Brain microvascular endothelial cell (primary cell): ENCODE measurements at places on chromosomes 2 and 18.

DNA sequence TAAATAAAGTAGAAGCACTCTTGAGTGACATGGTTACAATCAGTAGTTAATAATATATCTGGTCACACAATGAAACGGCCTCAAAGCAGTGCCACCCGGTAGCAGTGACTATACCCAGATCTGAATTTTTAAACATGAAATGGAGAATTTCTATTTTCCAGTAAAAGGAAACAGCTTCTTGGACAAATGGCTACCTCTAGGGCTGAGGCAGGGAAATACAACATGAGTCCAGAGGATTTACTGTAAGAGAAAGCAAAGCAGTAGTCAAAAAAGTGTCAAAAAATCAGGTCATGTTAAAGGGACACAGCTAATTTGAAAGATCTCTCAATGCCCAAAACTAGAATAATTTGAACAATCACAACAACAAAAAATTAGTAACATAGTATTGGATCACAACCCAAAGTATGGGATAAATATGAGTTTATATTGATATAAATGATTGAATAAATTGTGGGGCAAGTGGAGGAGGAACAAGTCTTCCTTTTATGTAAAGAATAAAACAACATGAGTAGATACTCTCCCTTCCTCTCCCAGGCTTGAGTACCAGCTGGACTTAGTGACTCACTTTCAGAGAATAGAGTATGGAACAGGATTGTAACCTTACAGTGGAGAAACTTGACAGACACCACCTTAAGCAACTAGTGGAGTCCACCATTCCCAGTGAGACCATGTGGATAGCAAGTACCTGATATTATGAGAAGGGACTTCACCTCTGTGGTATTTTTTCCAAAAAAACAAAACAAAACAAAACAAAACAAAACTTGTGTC lies 180.8 kb downstream of the MBD2 start:
- DNase-seq, result no peak

GRCh38 chr18:78779996-78780718 lies 199.5 kb upstream of the SALL3 start:
- no peak for DNase-seq

- DNase-seq, result no peak
Observed at GRCh38 chr2:163198972-163199371, 360.4 kb upstream of the KCNH7 start.

DNA sequence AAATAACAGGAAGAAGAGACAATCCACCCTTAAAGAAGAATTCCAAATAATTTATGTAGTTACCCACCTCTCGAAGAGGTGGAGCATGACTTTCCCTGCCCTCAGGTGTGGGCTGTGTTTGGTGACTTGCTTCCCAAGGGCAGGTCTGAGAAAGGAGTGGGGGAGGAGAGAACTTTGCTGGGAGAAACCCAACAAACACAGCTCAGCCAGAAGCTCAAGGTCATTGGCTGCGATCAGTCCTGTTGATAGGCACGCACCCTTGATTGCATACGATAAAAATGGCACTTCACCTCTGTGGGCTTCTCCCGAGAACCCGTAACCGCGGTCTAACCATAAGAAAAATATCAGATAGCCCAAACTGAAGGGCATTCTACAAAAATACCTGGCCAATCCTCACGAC lies 157.5 kb upstream of the ID2 start:
- no peak for DNase-seq

DNA sequence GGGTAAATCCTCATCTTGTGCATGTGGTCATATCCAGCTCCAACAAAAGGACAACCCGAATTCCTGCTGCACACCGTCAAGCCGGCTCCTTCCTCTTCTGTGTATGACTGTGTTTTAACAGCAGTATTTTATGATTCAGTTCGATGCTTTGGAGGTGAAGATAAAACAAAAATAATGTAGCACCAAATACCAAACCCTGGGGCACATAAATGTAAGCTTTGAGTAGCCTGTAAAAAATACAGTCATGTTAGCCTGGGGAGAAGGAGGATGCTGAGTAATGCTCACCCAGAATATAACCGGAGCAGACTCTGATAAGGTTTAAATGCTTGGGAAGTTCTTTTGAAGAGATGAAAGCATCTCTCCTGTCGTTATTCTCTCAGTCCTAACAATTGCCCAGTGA lies 225.0 kb downstream of the SUCLG1 start:
- no peak for DNase-seq

DNA sequence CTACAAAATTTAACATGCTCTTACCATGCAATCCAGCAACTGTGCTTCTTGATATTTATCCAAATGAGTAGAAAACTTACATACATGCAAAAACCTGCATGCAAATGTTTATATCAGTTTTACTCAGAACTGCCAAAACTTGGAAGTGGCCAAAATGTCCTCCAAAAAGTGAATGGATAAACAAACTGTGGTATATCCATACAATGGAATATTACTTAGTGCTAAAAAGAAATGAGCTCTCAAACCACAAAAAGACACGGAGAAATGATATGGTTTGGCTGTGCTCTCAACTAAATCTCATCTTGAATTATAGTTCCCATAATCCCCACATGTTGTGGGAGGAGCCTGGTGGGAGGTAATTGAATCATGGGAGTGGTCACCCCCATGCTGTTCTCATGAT lies 267.2 kb downstream of the ZEB2 start:
- no peak for DNase-seq

GRCh38 chr2:39725401-39725800 lies 53.7 kb downstream of the THUMPD2 start:
- no peak for DNase-seq

DNA sequence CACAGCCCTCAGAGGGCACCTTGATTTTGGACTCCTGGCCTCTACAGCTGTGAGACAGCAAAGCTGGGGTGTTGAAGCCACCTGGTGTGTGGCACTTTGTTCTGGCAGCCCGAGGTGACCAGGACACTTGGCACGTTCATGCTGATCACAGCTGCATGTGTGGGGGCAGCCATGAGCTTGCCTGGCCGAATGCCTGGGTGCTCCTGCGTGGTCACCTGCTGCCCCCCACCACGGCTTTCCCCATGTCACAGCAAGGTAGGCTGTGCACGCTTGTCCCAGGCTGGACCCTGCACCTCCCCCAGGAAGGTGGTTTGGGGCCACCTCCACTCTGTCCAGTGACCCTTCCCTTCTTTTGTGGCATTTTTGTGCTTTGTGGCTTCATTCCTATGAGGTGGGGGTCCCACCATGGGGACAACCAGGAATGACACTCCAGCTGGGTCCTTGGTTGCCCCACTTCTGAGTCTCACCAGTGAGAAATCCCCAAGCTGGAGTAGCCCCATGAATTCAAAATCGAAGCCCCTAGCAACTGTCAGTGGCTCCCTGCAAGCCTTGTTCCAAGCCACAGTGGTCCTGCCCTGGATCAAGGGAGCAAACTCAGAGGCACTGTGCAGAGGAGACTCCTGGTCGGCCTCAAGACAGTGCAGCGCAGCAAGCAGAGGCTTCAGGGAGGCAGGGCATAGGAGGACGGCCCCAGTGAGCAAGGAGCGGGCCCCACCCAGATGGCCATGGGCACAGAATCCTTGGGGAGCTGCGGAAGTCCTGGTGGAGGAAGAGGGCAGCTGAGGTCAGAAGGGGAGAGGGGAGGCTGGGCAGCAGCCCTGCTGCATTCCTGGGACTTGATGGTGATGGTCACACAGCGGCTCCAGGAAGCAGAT lies 121.4 kb upstream of the HS6ST1 start:
- no peak for DNase-seq

DNA sequence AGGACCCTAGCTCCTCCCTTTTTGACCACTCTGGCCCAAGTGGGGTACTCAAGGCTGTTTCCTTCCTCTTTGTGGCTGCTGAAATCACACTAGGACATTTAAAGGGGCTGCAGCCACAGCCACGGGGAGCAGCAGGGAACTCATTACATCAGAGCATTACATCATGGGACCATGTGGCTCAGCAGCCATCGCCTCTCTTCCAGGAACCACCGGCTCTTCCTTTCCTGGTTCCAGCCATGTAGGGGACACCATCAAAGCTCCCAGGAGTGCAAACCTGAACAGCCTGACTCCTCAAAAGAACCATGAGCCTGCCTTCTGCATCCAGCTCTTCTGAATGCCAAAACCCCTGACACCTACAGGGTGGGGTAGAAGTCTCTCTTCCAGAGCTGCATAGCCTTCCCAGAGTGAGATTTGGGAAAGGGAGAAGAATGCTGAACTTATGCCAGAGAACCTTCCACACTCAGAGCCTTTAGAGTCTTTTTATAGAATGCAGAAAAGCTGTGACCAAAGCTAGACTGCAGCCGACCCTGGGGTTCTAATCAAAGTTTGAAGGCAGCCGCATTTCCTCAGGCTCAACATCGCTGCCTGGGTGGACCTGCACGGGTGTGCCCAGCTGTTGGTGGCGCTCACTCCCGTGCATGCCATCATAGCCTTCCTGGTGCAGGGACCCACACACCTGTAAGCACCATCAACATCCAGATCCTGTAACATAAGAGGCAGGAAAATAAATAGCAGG lies 121.7 kb downstream of the KLHL29 start:
- no peak for DNase-seq

GRCh38 chr18:68991286-68991685 lies 193.4 kb downstream of the CCDC102B start:
- DNase-seq, result peak; percentile 43

GRCh38 chr2:100548771-100549170 lies 14.0 kb upstream of the PDCL3 start:
- no peak for DNase-seq

DNA sequence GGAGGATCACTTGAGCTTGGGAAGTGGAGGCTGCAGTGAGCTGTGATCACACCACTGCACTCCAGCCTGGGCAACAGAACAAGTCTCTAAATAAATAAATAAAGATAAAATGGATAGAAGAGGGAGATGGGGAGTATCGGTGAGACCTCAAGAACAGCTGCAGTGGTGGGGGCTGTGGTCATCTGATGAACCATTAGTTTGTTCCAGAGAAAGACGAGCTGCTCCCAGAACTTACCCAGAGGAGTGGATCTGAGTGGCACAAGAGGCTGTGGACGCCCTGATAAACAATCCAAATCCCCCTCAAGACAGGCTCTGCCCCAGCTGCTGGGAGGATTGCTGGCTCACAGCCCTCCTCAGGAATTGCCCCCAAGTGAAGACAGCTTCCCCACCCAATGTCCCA lies 26.7 kb downstream of the TMEM127 start:
- DNase-seq, result no peak

- no peak for DNase-seq
Observed at GRCh38 chr2:162256591-162256991, 13.3 kb upstream of the FAP start.

DNA sequence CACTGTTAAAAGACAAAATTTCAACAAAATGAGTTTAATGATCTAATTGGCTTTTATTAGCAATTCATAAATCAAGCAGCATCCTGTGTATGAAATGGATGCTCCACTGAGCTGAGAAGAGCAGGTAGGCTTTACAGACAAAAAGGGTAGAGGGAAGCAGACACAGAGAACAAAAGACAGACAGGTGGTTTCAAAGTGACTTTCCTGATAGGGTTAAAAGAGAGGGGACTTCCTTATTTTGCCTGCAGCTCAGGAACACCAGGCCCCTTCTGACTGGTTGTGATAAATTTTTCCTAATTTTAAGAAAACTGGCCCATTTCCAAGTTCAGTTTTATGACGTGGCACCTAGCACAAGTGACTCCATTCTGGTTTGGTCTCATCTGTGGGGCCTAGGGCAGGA lies 11.9 kb downstream of the TEX51 start:
- DNase-seq, result no peak

GRCh38 chr18:23059541-23060465 lies 75.5 kb upstream of the CABLES1 start:
- peak; percentile 26 for DNase-seq

- peak; percentile 34 for DNase-seq
Observed at GRCh38 chr18:49135877-49136276, 185.1 kb upstream of the SMAD7 start.

- DNase-seq, result peak; percentile 24
Observed at GRCh38 chr2:201795607-201796477, 10.5 kb upstream of the CDK15 start.

DNA sequence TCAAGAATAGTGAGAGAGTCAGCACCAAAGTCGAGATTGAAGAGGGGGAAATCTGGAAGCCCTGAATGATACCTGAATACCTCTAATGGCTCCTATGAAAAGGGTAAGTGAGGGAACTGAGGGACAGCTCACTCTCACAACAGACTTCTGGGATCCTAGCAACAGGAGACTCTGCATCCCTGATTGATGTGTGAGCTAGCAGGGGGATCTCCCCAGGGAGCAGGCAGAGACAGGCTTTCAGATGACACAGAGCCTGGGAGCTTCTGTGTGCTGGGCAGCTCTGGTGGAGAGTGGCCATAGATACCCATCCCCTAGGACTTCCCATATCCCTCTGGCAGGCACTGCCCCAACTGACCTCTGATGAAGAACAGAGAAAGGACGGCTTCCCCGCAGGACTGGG lies 206.2 kb downstream of the EXOC6B start:
- peak; percentile 47 for DNase-seq

DNA sequence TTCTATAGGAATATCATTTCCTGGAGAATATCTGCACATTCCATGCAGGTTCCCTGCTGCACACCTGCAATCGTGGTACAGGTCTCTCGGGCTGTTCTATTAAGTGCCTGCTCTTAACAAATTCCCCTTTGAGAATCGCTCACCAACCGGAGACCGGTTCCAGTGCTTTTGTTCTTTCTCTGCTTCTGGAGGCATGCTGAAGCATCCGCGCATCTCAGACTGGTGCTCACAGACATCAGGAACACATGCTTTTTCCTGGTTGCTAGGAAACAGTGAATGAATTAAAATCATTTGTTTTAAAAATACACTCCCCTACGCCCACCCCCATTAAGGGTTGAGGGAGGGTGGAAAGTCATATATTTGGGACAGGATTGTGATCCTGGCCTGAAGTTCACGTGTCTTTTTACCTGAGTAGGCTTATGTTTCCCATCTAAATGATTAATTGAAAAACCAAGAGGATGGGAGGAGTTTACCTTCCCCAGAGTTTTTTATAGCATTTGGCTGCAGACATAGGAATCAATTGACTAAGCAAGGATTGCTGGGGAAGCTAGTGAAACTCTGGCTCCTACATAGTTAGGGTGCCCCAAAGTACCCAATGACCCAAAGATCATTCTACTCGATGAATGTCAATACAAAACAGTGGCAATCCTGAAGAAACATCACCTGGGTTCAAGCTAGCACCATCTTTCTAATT lies at the start of gene C2orf80:
Gene C2orf80, minus strand, starts transcription at position 221 of the 694 bp plus-strand sequence. CDS start 3,044 bp downstream, outside the sequence.
- no peak for DNase-seq

GRCh38 chr2:19823507-19823906 lies 78.3 kb downstream of the TTC32 start:
- DNase-seq, result no peak

GRCh38 chr2:66426244-66427111 lies 8.4 kb upstream of the MEIS1 start:
- no peak for DNase-seq

GRCh38 chr2:209956271-209956670 lies 46.2 kb upstream of the RPE start:
- no peak for DNase-seq

GRCh38 chr2:36433311-36434217 lies 78.0 kb downstream of the CRIM1 start:
- DNase-seq, result peak; percentile 63

DNA sequence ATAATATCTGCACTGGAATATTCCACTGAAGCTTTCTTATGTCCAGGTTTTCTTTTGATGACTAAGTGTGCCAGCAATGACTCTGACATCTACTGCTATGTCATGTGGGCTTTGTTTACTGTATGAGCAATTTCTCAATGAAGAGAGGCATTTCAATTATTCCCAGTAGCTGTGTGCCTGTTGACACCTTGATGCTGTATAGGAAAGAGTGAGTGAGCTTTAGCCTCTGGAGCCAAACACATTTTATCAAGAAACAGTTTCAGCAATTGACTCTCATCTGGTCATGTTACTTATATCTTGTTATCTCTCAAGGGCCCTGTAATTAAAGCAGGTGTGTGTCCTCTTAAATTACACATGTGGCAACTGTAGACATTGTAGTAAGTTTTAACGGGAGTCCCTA lies 493.2 kb upstream of the FANCL start:
- peak; percentile 17 for DNase-seq

GRCh38 chr18:79503406-79503805 lies 107.7 kb downstream of the NFATC1 start:
- no peak for DNase-seq
